Small intestine (tissue), 16 donors: ENCODE measurements at places on chromosomes 7 and 10. TPM values are rescaled to one million over a fixed set of nuclear protein-coding genes. Genes with fewer than 3 reads are reported as not detected.

The CUX1 gene
- 77.5 TPM for polyA plus RNA-seq

The IL6 gene
- 2.2 TPM for polyA plus RNA-seq

The CACNA2D1 gene
- polyA plus RNA-seq: 1.3 TPM

The TAC1 gene
- polyA plus RNA-seq: not detected

The CCDC126 gene
- 8.5 TPM for polyA plus RNA-seq

The CTAGE6 gene
- not detected for polyA plus RNA-seq

The ACTL6B gene
- 0.52 TPM for polyA plus RNA-seq

The PGAM2 gene
- 2.2 TPM for polyA plus RNA-seq

The AKR1C1 gene
- 10.8 TPM for polyA plus RNA-seq

The C10orf67 gene
- polyA plus RNA-seq: not detected

The TCERG1L gene
- polyA plus RNA-seq: 0.12 TPM

The CLDN15 gene
- polyA plus RNA-seq: 303 TPM

The TRIL gene
- polyA plus RNA-seq: 2.9 TPM

The VAX1 gene
- not detected for polyA plus RNA-seq

The POLR3A gene
- 4.3 TPM for polyA plus RNA-seq

The PHTF2 gene
- polyA plus RNA-seq: 3.5 TPM

The GPC2 gene
- not detected for polyA plus RNA-seq
